Activated CD4-positive, alpha-beta T cell treated with anti-CD3 and anti-CD28 coated beads, Interleukin-10, Interleukin-2, amounts not matched to agents 100 ng/mL and 50 ng/mL, durations not matched to agents 16 hours and 8 hours (primary cell): ENCODE measurements at places on chromosomes 5 and 9.

- DNase-seq, result no peak
Measured at GRCh38 chr5:58786711-58787303, 203.9 kb downstream of the RAB3C start.

GRCh38 chr5:153617190-153617589 is 126.7 kb downstream of the GRIA1 start:
- DNase-seq, result no peak

GRCh38 chr5:23289162-23289561 is 218.2 kb upstream of the PRDM9 start:
- no peak for DNase-seq

DNA sequence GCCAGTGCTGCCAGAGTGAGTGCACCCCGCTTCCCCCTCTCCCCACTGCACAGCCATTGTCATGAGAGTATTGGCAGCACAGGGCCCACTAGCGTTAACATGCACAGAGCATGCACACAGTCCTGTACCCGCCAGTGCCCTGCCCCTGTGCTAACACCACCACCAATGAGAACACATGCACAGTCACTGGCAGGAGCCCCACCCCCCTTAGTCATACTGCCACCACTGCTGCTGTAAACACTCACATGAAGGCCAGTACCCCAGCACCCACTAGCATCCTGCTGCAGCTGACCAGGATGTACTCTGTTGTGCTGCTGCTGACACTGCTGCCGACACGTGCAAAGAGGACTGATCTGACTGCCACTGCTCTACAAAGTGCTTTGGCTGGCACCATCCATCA is 19.5 kb upstream of the RANBP6 start:
- peak; percentile 32 for DNase-seq

GRCh38 chr9:89352874-89353649 is 34.8 kb downstream of the SECISBP2 start:
- no peak for DNase-seq

- no peak for DNase-seq
Measured at GRCh38 chr9:91958174-91958573, 8.1 kb upstream of the ROR2 start.

DNA sequence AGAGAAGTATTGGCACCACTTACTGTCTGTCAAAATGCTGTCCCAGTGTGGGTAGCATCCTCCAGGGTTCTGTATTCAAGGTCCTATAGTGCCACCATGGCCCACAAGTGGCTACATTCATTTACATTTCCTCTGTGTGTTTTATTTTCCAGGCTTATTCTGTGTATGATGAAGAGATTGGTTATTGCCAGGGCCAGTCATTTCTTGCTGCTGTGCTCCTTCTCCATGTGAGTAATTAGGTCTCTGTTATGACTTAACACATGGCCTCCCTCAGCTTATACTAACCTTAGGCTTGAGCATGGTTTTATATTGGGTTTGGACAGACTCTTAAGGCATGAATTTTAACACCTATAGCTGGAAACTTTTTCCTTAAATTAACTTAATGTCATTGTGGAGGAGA is 36.7 kb downstream of the GPR21 start:
- peak; percentile 64 for DNase-seq

- DNase-seq, result no peak
Measured at GRCh38 chr5:110588286-110588980, 138.0 kb downstream of the TMEM232 start.

GRCh38 chr5:122906768-122907167 is 61.4 kb downstream of the SNX24 start:
- no peak for DNase-seq

GRCh38 chr5:78399116-78399515 is 38.7 kb downstream of the SCAMP1 start:
- no peak for DNase-seq

- no peak for DNase-seq
Measured at GRCh38 chr5:124733329-124733650, 13.1 kb downstream of the ZNF608 start.

- DNase-seq, result no peak
Measured at GRCh38 chr9:15389173-15389572, 33.5 kb upstream of the SNAPC3 start.

DNA sequence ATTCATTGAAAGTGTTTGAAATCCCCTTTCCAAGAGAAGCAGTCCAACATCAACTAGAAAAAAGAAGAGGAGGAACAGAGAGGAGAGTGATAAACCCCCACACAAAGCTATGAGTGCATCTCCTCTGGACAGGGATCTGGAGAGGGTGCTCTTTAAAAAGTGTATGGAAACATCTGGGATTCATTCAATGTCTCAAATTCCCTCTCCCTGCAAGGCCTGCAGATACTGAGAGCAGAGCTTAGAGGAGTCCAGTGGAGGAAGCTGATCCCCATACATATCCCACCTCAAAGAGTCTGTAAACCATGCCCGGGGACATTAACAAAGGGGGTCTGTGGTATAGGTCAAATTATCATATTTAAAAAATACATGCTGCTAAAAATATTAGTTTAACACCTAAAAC is 2.2 kb downstream of the SPOCK1 start:
- no peak for DNase-seq

GRCh38 chr5:147057051-147057450 is 177.8 kb upstream of the STK32A start:
- DNase-seq, result no peak
